ENCODE measurements at places on chromosomes 12 and 14. TPM values are rescaled to one million over a fixed set of nuclear protein-coding genes. Genes with fewer than 3 reads are reported as not detected.

DNA sequence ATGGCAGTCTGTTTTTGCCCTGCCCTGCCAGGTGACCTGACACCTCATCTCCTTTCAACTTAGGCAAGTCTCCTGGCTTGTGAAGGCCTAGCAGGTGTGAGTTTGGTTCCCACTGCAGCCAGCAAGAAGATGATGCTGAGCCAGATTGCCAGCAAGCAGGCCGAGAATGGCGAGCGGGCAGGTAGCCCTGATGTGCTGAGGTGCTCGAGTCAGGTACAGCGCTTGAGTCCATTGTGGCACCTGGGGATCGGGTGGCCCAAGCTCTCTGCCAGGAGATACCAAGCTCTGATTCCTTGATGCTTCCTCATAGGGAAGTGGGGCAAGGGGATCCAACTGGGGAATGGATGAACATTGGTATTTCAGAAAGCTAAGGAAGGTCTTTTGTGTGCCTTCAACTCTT, 4.1 kb upstream of the CSAD start:
- no peak for DNase-seq

- DNase-seq = no peak
These were observed 48.3 kb downstream of the SPTB start for GRCh38 chr14:64831419-64831818.

DNA sequence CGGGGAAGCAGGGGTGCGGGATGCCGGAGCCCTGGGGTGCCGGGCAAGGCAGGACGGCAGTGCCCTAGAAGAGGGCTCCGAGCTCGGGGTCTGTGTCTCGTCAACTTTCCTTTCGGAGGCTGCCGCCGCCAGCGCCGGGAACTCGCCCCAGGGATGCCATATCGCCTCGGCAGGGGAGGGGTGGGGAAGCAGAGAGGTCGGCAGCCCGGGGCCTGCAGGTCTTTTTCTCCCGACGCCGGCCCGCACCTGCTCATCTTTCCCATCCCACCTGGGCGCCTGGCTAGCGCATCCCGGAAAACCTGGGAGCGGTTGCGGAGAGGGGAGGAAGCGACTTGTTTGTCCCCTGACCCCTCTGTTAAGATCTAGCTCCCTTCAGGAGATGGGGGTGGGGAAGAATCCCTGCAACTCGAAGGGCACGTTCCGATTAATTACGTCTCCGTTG, 547 bp downstream of the CNTN1 start:
- peak; percentile 64 for DNase-seq

RILPL2 gene
- 4.3 TPM for total RNA-seq

DNA sequence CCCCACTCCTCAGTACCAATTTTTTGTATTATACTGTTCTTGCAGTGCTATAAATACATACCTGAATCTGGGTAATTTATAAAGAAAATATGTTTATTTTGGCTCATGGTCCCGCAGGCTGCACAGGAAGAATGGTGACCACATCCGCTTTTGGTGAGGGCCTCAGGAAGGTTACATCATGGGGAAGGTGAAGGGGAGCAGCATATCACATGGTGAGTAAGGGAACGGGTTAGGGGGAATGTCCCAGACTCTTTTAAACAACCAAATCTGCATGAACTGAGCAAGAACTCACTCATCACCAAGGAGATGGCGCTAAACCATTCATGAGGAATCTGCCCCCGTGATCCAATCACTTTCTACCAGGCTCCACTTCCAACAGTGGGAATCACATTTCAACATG, 40.0 kb downstream of the OSBPL8 start:
- DNase-seq = no peak

DNA sequence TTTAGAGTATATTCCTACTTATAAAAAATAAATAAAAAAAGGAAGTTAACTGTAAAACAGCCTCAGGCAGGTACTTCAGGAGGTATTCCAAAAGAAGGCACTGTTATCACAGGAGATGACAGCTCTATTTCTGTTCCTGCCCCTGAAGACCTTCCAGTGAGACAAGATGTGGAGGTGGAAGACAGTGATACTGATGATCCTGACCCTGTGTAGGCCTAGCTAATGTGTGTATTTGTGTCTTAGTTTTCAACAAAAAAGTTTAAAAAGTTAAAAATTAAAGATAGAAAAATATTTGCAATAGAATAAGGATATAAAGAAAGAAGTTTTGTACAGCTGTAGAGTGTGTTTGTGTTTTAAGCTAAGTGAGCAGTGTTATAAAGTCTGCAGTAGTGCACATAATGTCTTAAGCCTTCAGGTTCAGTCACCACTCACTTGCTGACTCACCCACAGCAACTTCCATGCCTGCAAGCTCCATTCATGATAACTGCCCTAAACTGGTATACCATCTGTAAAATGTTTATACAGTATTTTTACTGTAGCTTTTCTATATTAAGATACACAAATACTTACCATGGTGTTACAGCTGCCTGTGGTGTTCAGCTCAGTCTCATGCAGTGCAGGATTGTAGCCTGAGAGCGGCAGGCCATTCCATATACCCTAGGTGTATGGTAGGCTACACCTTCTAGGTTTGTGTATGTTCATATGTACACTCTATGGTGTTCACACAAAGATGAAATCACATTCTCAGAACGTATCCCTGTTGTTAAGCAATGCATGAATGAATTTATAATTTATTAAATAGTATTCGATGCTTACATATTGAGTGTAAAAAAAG, 121.1 kb downstream of the ANO6 start:
- no peak for DNase-seq

RAD51AP1 gene
- total RNA-seq = 0.49 TPM

- no peak for DNase-seq
These were observed 42.0 kb upstream of the CHPT1 start for GRCh38 chr12:101655393-101655792.

VIPAS39 gene
- 24.3 TPM for total RNA-seq

ERP27 gene
- total RNA-seq = not detected

- no peak for DNase-seq
These were observed 101.2 kb downstream of the CNTN1 start for GRCh38 chr12:40793471-40793870.

TMEM121 gene
- 7.4 TPM for total RNA-seq

- DNase-seq = no peak
These were observed 212.6 kb downstream of the PTPRO start for GRCh38 chr12:15534874-15535273.

SLC4A8 gene
- total RNA-seq = 1.9 TPM

DNA sequence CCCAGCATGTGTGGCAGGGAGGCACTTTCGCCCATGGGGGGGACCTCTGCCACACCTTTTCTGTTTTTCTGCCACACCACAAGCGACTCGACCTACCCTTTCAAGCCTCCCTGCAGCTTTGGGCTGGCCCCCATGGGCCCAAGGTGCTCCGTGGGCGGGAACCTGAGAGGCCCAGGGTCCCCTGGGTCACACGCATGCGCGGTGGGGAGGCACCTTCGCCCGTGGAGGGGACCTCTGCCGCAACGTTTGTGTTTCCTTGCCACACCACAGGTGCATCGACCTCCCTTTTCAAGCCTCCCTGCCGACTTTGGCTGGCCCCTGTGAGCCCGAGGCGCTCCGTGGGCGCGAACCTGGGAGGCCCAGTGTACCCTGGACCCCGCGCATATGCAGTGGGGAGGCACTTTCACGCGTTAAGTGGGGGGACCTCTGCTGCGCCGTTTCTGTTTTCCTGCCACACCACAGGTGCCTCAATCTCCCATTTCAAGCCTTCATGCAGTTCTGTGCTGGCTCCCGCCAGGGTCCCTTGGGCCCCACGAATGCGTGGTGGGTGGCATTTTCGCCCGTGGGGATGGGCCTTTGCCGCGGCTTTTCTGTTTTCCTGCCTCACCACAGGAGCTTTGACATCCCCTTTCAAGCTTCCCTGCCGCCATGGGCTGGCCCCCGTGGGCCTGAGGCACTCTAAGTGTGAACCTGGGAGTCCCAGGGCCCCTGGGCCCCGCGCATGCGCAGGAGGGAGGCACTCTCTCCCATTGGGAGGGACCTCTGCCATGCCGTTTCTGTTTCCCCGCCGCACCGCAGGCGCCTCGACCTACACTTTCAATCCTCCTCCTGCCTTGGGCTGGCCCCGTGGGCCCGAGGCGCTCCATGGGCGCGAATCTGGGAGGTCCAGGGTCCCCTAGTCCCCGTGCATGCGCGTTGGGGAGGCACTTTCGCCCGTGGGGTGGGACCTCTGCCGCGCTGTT, 332.2 kb downstream of the ALG10 start:
- no peak for DNase-seq

GRCh38 chr12:12081836-12082497, 11.2 kb downstream of the BCL2L14 start:
- DNase-seq = no peak

DNA sequence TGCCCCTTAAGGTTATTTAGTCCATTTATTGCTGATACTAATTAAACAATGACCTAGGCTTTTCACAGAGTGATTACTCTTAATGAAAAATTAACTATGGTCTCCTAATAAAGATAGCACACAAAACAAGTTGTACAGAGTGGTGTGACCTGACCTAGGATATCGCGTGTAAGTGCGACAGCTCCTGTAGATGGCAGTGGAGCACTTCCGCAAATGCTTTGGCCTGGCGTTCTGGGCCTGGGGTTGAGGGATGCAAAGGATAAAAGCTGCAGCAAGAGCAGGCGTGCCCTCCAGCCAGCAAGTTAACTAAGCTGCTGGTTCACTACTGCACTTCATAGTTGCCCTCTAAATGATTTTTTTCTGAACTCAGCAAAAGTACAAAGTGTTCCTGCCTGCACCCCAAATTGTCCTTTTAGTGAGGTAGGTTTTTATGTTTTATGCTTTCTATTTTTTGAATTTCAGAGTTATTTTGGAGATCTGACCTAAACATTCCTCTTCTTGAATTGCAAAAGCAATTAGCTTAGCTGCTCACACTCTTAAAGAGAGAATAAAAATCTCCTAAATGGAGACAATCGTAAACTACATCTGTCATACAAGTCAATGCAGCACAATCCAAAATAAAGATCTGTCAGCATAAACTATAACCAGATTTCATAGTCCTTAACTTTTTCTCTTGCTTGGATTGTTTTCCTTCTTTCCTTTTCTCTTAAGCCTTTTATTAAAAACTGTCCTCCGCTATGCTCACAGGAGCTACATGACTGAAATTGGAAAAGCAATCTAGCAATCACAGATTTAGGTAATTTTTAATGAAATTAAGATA, 379.6 kb downstream of the LRIG3 start:
- peak; percentile 90 for DNase-seq

DNA sequence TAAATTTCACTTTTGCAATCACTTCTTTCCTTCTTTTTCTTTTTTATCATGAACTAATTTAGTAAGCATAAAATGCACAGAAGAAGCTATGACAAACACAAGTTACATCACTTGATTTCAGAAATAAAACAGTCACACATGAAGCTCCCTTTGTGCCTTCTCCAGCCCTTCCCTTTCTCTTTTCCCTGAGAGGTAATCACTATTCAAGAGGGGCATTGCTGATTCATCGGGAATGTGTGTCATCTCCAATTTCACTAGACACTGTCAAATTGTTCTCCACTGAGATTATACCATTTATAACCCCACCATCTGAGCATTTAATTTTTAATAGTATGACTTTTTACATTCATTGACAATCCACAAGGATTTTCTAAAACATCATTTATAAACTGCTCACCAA, 91.6 kb upstream of the PTPRQ start:
- no peak for DNase-seq

TAS2R30 gene
- total RNA-seq = 8.1 TPM

- DNase-seq = no peak
These were observed 146.4 kb downstream of the LLPH start for GRCh38 chr12:65984227-65984479.

DNA sequence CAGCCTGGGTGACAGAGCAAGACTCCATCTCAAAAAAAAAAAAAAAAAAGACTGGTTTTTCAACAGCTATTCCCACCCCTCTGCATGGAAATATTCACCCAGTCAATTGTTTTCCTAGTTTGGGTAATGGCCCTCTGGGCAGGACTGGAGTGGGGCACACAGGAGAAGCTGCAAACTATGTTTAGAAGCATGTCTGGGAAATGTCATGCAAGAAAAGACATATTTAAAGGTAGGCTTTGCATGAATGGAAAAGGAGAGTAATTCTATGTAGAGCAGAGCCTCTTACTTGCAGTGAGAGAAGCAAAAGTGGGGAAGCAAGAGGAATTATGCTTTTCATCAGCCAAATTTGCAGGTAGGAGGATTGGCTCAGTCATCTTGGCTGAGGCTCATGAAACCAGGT, 276.5 kb upstream of the PLEKHG7 start:
- no peak for DNase-seq

DNA sequence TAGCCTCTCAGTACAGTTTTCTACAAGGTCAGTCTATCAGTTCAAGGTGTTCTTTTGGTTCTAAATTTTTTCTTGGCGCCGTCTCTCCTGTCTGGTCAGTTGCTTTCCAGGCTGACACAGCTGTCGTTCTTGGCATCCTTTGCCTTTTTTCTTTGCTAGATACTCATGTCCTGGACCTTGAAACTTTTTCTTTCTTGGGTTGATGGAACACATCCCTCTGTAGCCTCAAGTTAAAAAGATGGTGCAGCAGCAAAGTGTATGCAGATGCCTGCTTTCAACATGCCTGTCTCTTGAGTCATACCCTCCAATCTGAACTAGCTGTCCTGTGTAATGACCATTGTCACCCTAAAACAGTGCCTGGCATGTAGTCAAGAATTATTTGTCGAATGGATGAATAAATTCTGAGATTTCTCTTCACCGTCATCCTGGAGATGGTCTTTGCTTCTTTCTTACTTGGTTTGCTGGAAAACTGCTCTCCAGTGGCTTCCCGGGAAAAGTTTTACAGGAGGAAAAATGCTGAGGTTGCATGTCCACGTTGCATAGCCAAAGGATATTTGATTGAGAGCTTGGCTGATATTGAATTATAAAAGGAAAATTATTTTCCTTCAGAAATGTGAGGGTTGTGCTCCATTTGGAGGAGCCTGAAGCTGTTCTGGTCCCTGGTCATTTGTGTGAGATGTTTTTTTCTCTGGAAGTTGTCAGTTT, 4.6 kb downstream of the NYNRIN start:
- DNase-seq = peak; percentile 85

DNA sequence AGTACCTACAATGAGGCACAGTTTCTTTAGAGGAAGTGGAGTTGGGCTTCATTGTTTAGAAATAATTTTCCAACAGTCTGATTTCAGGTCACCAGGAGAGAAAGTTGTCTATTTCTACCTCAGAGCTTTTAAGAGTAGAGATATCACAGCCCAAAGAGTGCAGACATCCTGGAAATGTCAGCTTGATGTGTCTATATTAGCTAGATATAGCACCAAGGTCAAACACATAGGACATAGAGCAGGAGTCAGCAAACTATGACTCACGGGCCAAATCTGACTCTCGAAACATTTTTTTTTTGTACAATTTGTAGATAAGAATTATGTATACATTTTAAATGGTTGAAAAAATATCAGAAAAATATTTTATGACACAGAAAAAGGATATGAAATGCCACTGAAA, 53.7 kb downstream of the KCNC2 start:
- DNase-seq = no peak

ANKRD33 gene
- not detected for total RNA-seq

GRCh38 chr14:102726191-102726949, 50.9 kb upstream of the TRAF3 start:
- no peak for DNase-seq

SERPINA3 gene
- 233 TPM for total RNA-seq
